ENCODE measurements at places on chromosomes 3 and 15.

- DNase-seq = no peak
Measured at GRCh38 chr15:90872486-90873184, 4.2 kb downstream of the FURIN start.

GRCh38 chr3:71063773-71064290 is 519.7 kb downstream of the FOXP1 start:
- DNase-seq = no peak

DNA sequence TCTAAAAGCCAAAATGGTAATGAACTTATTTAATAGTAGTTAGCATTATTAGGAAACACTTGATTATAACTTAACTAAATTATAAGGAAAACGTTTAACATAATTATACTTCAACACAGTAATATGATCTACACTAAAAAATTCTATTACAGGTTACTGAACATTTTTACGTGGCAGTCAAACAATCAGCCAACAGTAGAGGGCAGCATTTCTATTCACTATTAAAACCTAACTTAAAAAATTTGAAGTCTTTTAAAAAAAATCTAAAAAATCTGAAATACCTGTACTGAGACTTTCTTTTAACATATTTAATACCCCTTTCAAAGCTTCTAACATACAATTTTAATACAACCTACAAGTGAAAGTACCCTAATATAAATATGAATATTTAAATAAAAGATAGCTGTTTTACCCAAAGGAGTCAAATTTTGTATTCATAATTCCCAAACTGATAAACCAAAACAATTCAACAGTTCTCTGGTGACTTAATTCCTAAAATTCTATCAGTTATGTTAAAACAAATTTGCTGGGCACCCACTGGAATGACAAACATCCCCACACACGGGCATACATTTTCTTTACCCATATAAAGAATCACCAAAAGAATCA is 41.5 kb downstream of the DLG1 start:
- no peak for DNase-seq

GRCh38 chr15:92880796-92881195 is 19.3 kb upstream of the CHD2 start:
- DNase-seq = no peak

- no peak for DNase-seq
Measured at GRCh38 chr15:47794252-47794914, 77.1 kb downstream of the SEMA6D start.

- no peak for DNase-seq
Measured at GRCh38 chr15:85598219-85598618, 196.5 kb downstream of the KLHL25 start.

GRCh38 chr15:91264651-91265351 is 164.7 kb downstream of the SV2B start:
- no peak for DNase-seq

GRCh38 chr3:73917643-73918042 is 292.9 kb upstream of the PDZRN3 start:
- DNase-seq = no peak

- no peak for DNase-seq
Measured at GRCh38 chr15:70788114-70789049, 25.0 kb upstream of the UACA start.

- DNase-seq = no peak
Measured at GRCh38 chr3:169062501-169062900, 601.0 kb downstream of the MECOM start.

GRCh38 chr3:143484846-143485512 is 363.3 kb downstream of the SLC9A9 start:
- no peak for DNase-seq

DNA sequence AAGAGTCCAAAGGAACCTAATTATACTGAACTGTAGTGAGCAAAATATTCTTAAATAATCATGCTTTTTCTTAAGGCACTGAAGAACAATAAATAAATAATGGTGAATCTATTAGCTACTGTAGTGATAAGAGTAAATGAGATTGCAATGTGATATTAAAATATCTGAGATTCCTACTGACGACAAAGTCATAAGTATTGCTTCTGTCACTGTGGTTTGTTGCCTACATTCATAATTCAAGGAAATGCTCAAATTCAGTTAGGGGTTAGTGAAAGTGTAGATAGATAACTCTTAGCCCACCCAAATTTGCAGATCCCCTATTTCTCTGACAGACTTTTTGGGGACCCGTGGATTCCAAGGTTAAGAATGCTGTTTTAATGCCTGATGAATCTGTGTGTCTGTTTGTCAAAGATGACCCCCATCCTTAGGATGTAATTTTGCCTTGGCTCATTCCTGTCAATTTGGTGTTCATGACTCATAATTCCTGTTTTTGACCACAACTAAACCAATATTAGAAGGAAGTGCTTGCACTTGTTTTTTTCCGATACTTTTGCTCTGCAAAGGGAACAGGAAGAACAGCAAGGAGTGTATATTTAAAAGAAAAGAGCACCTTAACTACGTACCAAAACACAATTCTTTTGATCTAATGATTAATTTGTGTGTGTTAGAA is 86.7 kb downstream of the MAGI1 start:
- no peak for DNase-seq

DNA sequence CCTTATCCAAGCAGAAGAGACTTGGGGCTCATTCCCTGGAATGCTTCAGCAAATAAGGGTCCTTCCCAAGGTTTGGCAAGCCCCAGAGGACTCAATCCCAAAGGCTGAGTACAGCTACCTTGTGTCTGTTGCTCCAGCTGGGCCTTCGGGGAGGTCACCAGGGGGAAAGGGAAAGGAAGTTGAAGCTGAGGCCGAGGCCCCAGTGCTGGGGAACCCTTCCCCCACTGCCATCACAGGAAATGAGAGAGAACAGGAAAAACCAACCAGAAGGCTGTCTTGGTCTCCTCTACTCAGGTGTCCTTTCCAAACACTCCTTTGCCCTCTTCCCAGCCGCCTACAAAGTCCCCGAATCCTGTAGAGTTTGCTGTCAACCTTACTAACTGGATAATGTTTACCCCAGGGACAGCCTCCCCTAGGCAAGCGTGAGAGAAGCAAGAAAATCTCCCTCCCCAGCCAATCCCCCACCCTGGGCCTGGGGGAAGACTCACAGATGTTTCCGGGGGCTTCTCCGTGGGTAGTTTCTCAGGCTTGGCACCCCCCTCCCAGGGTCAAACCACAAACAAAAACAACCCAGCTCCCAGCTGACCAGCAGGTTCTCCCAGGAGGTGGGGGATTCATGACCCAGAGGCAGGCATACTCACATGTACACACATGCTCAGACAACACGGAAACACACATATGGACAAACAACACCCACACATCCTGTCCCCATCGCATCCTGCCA is 5.5 kb downstream of the CSRNP1 start:
- no peak for DNase-seq

DNA sequence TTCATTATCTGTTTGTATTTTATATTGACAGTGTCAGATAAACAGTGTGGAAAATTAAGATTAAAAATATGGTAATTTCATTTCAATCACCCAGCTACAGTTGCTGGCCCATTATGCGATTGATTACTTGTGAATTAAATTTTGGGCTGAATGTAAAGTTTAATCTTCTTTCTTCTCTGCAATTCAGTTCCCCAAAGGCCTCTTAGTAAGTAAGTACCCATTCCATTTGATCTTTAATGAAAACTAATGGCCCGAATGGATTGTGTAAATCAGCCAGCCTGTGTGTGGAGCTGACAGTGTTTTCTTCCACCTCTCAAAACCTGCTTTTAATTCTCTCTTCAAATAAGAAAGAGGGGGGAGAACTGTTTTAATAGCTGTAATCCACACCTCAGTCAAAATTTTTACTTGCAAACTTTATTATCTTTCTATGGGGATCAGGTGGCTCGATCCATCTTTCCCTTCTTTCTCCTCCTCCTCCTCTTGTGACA is 307.1 kb downstream of the IL20RB start:
- no peak for DNase-seq

- DNase-seq = no peak
Measured at GRCh38 chr3:53005854-53006513, 39.9 kb downstream of the SFMBT1 start.

DNA sequence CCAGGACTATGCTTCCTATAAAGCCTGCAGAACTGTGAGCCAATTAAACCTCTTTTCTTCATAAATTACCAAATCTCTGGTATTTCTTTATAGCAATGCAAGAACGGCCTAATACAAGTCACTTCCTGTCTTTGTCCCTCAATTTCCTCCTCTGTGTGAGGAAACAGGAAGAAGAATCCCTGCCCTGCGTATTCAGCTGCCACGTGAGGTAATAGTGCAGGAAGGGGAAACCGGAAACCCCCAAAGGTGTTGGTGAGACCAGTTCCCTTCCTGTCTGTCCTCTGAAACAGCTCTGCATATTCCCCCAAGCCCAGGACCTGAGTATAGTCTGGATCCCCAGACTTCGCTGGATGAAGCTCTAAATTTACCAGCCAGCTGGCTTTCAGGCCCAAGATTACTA is 18.1 kb upstream of the PTPN23 start:
- no peak for DNase-seq

- no peak for DNase-seq
Measured at GRCh38 chr3:27939940-27940339, 217.8 kb upstream of the EOMES start.

DNA sequence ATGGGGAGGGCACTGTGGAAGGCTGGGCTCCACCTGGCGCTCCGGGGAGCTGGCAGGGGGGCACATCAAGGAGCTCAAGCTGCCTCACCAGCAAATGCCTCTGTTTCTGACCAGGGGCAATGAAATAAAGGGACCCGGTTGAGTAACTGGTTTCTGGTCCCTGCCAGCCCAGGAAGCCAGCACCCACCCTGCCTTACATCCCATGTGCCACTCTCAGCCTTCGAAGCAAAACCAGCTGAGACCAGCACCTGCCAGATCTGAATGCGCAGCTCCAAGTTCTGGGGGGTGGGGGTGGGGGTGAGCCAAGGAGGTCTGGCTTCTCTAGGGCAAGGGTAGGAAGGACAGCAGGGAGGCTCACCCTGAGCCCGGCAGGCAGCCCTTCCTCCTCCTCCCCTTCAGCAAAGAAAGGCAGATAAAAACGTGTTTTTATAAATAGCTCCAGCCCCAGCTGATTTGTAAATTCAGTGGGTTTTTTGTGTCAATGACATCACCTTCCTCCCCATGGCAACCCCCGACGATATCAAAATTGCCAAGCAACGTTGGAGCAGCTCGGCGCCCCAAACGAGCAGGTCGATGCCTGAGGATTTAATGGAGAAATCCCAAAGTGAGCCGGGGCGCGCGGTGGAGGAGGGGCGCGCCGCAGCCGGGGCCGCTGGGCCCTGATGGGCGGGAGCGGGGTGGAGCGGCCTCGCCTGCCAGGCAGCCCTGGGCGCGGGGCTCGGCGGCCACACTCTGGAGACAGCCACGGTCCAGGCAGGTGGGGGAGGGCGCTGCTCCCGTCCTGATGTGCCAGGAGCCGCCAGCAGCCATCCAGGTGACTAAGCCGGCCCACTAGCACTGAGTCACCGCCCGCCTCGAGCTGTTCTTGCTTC is at the start of gene PAK6:
Gene PAK6, plus strand, starts transcription at position 532 of the 872 bp plus-strand sequence. CDS start 25,723 bp downstream, outside the sequence.
- DNase-seq = no peak

DNA sequence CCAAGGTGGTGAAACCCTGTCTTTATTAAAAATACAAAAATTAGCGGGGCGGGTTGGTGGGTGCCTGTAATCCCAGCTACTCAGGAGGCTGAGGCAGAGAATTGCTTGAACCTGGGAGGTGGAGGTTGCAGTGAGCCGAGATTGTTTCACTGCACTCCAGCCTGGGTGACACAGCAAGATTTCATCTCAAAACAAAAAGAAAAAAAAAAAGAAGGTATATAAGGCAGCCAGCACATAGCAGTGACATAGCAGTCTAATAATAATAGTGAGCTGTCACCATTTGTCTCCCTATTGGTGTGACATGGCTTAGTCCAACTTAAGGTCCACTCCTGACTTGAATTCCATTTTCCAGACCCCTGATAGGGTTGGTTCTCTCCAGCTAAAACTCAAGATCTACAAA is 8.8 kb upstream of the LACTB start:
- no peak for DNase-seq

DNA sequence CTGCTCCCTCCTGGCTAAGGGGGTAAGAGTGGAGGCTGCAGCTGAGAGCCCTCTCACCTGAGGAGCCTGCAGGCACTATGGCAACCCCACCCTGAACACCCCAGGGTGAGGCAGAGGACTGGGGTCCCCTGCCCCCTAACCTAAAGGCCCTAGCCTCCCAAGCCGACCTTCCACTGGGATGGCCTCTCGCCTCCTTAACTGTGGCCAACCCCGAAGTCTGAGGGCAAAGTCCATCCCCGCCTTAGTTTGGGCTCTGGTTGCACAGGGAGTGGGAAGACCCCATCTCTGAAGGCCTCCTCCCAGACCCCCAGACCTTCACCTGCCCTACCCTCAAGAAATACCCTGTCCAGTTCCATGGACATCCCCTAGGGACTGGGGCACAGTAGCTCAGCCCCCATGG is 100.6 kb upstream of the PRR23E start:
- no peak for DNase-seq

GRCh38 chr3:158350971-158351370 is 220.0 kb upstream of the MLF1 start:
- no peak for DNase-seq

GRCh38 chr15:73237910-73238309 is 130.8 kb downstream of the HCN4 start:
- peak; percentile 12 for DNase-seq

- DNase-seq = no peak
Measured at GRCh38 chr15:54571576-54571975, 593.3 kb downstream of the UNC13C start.

- DNase-seq = no peak
Measured at GRCh38 chr3:142952272-142953193, 10.9 kb downstream of the PAQR9 start.

- DNase-seq = no peak
Measured at GRCh38 chr15:63918317-63918672, 84.5 kb upstream of the HERC1 start.

DNA sequence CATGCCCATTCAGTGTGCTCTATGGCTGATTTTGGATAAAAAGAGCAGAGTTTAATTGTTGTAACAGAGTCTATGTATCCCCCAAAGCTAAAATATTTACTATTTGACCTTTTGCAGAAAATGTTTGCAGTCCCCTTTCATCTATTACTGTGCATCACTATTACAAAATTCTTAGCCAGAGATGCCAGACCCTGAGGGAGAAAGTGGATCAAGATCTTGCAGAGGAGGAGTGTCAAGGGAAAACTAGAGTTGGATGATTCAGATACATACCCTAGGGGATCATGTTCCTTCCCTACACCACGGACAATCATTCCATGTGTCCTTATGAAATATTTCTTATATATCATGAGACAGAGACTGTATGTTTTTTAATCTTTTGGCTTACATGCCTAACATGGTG is 68.6 kb upstream of the TPRG1 start:
- DNase-seq = no peak

DNA sequence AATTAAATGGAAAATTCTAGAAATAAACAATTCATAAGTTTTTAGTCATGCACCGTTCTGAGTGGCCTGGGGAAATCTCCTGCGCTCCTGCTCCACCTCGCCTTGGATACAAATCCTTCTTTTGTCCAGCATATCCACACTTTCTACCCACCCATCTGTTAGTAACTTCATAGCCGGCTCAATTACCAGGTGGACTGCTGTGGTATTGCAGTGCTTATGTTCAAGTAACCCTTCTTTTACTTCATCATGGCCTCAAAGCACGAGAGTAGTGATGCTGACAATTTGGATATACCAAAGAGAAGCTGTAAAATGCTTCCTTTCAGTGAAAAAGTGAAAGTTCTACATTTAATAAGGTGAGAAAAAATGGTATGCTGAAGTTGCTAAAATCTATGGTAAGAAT is 142.3 kb upstream of the CHL1 start:
- DNase-seq = no peak

All from C1 segment of cervical spinal cord (tissue), 14 donors.